ENCODE measurements at places on chromosomes 4 and X. TPM values are rescaled to one million over a fixed set of nuclear protein-coding genes. Genes with fewer than 3 reads are reported as not detected.
A peak's percentile ranks its signal among the peaks of the same experiment; 100 is the strongest.

DNA sequence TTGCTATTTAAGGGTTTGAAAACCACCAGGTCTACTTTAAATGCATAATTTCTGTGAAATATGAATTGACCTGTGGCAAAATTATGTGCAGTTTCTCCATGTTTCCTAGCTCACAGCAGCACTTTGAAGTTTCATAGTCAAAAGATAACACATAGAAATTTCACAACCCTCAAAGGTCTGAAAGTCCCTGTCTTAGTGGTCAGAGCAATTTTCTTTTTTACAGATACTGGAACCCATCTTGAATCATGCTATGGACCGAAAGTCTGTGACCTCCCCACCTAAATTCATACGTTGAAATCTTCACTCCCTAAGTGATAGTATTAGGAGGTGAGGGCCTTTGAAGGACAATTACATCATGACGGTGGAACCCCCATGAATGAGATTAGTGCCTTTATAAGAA is 240.4 kb upstream of the BMP3 start:
- no peak for DNase-seq
- H3K4me3 ChIP-seq = no peak overlapping the region
- H3K36me3 ChIP-seq = no peaks in the 10 kb centered on the region
- H3K27ac ChIP-seq = no peak overlapping the region
- no peaks in the 10 kb centered on the region for H3K27me3 ChIP-seq

The SLC7A11 gene
- 9.6 TPM for total RNA-seq

- no peaks in the 10 kb centered on the region for H3K27me3 ChIP-seq
- H3K4me3 ChIP-seq = no peak overlapping the region
- H3K27ac ChIP-seq = no peak overlapping the region
- DNase-seq = no peak
- peaks cover 52% of the 10 kb centered on the region for H3K4me1 ChIP-seq
These were observed 14.9 kb downstream of the SPRY1 start for GRCh38 chr4:123411514-123411913.

- DNase-seq = no peak
- H3K4me1 ChIP-seq = no peaks in the 10 kb centered on the region
- no peaks in the 10 kb centered on the region for H3K27me3 ChIP-seq
- H3K27ac ChIP-seq = no peak overlapping the region
These were observed 146.7 kb upstream of the SPOCK3 start for GRCh38 chr4:167380964-167381363.

DNA sequence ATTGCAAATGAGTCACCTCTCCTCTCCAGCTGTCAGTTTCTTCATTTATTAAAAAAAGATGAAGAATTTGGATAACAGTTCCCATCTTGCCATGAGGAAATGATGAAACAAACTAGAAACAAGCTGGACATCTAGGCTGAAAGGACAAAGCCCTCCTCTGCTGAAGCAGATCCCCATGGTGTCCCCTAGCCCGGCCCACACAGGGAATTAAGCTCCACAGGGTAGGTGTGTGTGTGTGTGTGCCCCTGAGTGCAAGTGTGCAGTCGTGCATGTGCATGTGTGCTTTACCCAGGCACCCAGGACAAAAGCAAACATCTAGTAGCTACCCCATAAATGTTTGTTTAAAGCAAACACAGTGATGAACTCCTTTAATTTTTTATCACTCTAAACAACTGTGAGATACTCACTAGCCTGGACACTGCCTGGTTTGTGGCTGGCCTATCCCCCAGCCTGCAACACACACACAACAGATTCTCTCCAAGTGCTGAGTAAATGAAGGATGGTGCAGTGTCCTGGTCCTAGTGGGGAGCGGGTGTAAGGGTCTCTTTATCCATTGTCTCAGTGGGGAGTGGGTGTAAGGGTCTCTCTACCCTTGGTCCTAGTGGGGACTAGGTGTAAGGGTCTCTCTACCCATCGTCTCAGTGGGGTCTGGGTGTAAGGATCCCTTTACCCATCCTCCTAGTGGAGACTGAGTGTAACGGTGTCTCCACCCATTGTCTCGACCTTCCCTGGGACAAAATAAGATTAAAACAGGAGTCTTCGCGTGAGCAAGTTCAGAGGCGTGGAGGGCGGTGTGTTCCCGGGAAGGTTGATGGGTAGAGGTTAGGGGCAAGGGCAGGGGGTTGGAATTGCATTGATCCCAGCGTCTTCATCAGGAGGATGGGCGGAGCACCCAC is 688 bp upstream of the EVC start:
- peak overlapping the region; percentile 53 for H3K4me3 ChIP-seq
- H3K27me3 ChIP-seq = peaks cover 38% of the 10 kb centered on the region
- H3K27ac ChIP-seq = no peak overlapping the region
- H3K4me1 ChIP-seq = peaks cover 19% of the 10 kb centered on the region
- H3K36me3 ChIP-seq = no peaks in the 10 kb centered on the region

The FDCSP gene
- not detected for total RNA-seq

The DDX53 gene
- not detected for total RNA-seq

- H3K4me3 ChIP-seq = peak overlapping the region; percentile 33
- DNase-seq = peak; percentile 88
- H3K27ac ChIP-seq = no peak overlapping the region
- H3K36me3 ChIP-seq = no peaks in the 10 kb centered on the region
- peaks cover 27% of the 10 kb centered on the region for H3K27me3 ChIP-seq
These were observed 11.1 kb upstream of the FAM3A start for GRCh38 chrX:154526901-154527675.

DNA sequence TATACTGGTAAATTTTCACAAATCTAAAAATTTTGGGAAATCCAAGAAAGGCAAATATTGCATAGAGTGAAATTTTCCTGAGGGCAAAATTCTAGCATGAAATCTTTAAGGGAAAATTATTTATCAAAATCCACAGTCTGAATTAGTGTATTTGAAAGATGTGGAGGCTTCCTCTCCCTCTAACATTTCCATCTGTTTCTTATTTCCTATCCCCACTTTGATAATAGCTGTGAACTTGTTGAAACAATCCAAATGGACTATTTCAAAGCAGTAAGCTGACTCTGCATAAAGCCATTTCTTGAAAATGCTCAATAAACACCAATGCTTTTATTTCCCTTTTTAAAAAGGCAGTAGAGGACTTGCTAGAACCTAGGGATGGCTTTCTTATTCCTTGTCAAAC is 107.3 kb upstream of the PABPC4L start:
- no peaks in the 10 kb centered on the region for H3K4me1 ChIP-seq
- no peak for DNase-seq
- H3K27me3 ChIP-seq = no peaks in the 10 kb centered on the region

GRCh38 chrX:42615161-42615563 is 162.8 kb downstream of the PPP1R2C start:
- DNase-seq = peak; percentile 23
- peaks cover 3% of the 10 kb centered on the region for H3K36me3 ChIP-seq
- peaks cover 6% of the 10 kb centered on the region for H3K4me1 ChIP-seq
- H3K27ac ChIP-seq = no peak overlapping the region
- H3K4me3 ChIP-seq = no peak overlapping the region
- H3K27me3 ChIP-seq = no peaks in the 10 kb centered on the region

GRCh38 chrX:69090022-69090421 is 75.2 kb downstream of the PJA1 start:
- no peak for DNase-seq
- H3K4me1 ChIP-seq = no peaks in the 10 kb centered on the region
- no peaks in the 10 kb centered on the region for H3K36me3 ChIP-seq
- H3K4me3 ChIP-seq = no peak overlapping the region
- H3K27me3 ChIP-seq = no peaks in the 10 kb centered on the region

DNA sequence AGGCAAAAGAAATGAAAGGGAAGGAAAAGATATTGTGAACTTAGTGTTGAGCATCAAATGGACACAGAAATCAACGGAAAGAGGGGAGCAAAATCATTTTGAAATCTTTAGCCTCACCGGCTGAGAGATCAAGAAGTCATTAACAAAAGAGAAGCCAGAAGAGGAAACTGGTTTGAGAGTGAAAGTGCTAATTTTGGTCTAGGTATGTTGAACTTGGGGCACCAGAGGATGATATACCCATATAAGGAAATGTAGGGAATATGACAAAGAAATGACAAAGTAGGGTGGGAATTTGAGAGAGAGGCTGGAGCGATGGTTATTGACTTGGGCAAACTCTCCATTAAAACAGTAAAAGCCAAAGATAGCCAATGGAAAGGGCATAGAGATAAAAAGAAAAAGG is 183.4 kb upstream of the ATOH1 start:
- no peak overlapping the region for H3K27ac ChIP-seq
- H3K27me3 ChIP-seq = no peaks in the 10 kb centered on the region
- H3K36me3 ChIP-seq = no peaks in the 10 kb centered on the region
- H3K4me1 ChIP-seq = peaks cover 8% of the 10 kb centered on the region
- H3K4me3 ChIP-seq = no peak overlapping the region

The TMPRSS11D gene
- total RNA-seq = not detected

DNA sequence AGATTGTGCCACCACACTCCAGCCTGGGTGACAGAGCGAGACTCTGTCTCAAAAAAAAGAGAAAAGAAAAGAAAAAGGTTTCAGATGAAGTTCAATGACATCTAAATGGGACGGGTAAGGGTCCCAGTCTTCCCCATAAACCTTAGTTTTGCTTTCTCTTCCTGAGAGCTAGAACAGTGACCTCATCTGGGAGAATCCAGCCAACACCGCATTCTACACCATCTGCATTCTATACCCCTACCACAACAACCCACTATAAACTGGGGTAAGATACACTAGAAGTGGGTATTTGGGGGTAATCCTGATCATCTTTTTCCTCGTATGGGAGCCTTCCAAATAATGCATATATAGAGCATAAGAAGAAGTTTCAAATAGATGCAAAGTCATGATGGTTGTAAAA is 18.2 kb downstream of the SLC25A43 start:
- H3K4me3 ChIP-seq = no peak overlapping the region
- no peaks in the 10 kb centered on the region for H3K36me3 ChIP-seq
- DNase-seq = no peak
- H3K27ac ChIP-seq = no peak overlapping the region
- H3K27me3 ChIP-seq = no peaks in the 10 kb centered on the region

GRCh38 chrX:31580227-31580626 is 508.4 kb upstream of the FTHL17 start:
- no peaks in the 10 kb centered on the region for H3K4me1 ChIP-seq
- DNase-seq = no peak
- H3K4me3 ChIP-seq = no peak overlapping the region
- no peak overlapping the region for H3K27ac ChIP-seq

The OPRPN gene
- not detected for total RNA-seq

GRCh38 chr4:80006935-80007744 is 65.9 kb downstream of the ANTXR2 start:
- H3K27me3 ChIP-seq = no peaks in the 10 kb centered on the region
- no peak overlapping the region for H3K4me3 ChIP-seq
- H3K27ac ChIP-seq = no peak overlapping the region
- H3K36me3 ChIP-seq = peaks cover 6% of the 10 kb centered on the region
- no peak for DNase-seq

The L1CAM gene
- total RNA-seq = 0.49 TPM

GRCh38 chrX:87636533-87636932 is 118.9 kb downstream of the KLHL4 start:
- no peaks in the 10 kb centered on the region for H3K27me3 ChIP-seq
- no peaks in the 10 kb centered on the region for H3K36me3 ChIP-seq
- peak overlapping the region; percentile 14 for H3K27ac ChIP-seq
- peak; percentile 63 for DNase-seq
- H3K4me1 ChIP-seq = peaks cover 5% of the 10 kb centered on the region
- H3K4me3 ChIP-seq = no peak overlapping the region

DNA sequence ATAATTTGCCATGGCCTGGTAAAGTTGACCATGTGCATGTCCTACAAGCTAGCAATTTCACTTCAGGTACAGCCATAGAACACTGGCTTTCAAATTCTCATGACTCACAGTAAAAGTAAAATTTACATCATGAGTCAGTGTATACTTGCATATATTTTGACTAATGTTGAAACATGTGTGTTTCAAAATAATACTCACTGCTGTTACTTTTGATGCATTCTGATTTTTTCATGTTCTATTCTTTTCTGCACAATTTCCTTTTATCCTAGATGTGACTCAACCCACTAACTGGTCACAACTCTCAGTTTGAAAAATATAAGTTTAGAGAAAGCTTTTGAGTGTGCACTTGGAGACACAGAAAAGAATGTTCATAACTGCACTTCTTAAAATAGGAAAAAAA is 365.7 kb downstream of the FGF13 start:
- no peak overlapping the region for H3K27ac ChIP-seq
- no peaks in the 10 kb centered on the region for H3K36me3 ChIP-seq
- no peak for DNase-seq
- H3K4me3 ChIP-seq = no peak overlapping the region

DNA sequence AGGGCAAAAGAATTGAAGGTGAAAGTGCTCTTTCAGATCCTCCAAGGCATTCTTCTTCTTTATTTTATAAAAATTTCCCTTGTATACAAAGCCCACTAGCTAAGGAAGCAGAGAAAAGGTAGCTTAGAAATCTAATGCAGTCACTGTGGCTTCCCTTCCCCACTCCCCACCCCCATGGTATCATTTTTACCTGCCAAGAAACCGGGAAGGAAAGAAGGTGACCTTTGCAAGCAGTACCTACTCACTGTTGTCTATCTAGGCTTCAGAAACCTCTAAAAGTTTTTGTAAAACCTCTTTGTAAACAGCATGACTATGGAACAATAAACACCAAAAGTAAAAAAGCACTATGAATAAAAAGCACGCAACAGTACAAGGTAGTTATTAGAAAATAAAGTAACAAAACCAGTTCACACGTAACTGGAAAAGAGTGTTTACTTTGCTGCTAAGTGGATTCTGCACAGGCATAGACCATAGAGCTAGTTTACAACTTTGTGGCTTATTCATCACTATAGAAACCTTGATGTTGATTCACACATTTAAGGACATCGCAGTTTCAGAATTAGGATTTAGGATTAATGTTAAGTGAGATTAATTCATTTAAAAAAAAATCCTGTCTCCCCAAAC is 109.6 kb upstream of the FTHL17 start:
- H3K27me3 ChIP-seq = no peaks in the 10 kb centered on the region
- no peak for DNase-seq
- H3K4me1 ChIP-seq = no peaks in the 10 kb centered on the region
- no peak overlapping the region for H3K4me3 ChIP-seq
- no peak overlapping the region for H3K27ac ChIP-seq

DNA sequence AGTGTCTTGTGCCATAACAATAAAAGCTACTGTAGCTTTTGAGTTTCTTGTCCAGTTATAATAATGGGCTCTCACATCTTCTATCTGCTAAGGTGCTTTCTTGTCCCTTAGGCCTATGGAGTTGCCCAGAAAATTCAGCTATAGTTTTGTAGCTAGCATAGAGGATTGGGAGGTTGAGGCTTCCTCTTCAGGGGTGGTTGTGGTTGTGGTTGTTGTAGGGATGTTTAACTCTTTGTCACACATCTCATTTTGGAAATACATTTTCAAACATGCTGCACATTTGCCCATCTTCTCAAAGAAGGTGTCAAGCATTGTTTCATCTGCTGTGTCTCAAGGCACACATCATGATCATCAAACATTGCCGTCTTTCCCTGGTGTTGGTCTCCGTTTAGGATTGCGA is 65.0 kb downstream of the ATXN3L start:
- H3K4me1 ChIP-seq = no peaks in the 10 kb centered on the region
- no peak overlapping the region for H3K4me3 ChIP-seq
- H3K27me3 ChIP-seq = no peaks in the 10 kb centered on the region
- H3K36me3 ChIP-seq = no peaks in the 10 kb centered on the region

- H3K36me3 ChIP-seq = no peaks in the 10 kb centered on the region
- peaks cover 3% of the 10 kb centered on the region for H3K4me1 ChIP-seq
- H3K27ac ChIP-seq = no peak overlapping the region
- H3K4me3 ChIP-seq = no peak overlapping the region
- H3K27me3 ChIP-seq = no peaks in the 10 kb centered on the region
These were observed 28.7 kb downstream of the SLC4A4 start for GRCh38 chr4:71367546-71367945.

The ZNF711 gene
- 34.7 TPM for total RNA-seq

Data from neural progenitor cell (in vitro differentiated cells).